ENCODE measurements at places on chromosomes 7 and 10.

DNA sequence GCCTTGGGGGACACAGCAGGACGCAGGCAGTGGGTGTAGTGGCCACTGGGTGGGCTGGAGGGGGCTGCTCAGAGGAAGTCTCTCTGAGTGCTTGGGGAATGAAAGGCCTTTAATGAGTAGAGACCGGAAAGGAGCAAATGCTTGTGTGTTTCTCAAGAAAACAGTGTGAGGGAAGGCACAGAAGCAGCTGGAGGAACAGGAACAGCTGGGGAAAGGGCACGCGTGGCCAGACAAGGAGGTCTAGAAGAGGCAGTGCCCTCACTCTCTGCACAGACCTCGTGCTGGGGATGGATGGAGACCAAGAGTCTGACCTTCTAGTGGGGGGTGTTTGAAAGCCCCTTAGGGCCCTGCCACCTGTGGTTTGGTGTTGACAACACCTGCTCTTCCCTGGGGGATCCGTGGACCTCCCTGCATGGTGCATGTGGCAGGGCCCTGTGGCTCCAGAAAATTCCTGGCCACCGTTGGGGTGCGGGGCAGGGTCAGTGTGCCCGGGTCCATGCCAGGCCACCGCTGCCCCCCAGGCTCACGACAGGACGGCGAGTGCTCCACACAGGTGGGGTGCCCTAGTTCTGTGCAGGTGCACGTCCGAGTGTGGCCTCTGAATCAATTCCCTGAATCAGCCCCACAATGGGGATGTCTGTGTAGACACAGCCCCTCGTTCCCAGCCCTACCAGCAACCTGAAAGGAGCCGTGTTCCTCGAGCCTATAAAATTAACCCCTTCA lies 25.9 kb upstream of the FAM20C start:
- peak; percentile 60 for DNase-seq

DNA sequence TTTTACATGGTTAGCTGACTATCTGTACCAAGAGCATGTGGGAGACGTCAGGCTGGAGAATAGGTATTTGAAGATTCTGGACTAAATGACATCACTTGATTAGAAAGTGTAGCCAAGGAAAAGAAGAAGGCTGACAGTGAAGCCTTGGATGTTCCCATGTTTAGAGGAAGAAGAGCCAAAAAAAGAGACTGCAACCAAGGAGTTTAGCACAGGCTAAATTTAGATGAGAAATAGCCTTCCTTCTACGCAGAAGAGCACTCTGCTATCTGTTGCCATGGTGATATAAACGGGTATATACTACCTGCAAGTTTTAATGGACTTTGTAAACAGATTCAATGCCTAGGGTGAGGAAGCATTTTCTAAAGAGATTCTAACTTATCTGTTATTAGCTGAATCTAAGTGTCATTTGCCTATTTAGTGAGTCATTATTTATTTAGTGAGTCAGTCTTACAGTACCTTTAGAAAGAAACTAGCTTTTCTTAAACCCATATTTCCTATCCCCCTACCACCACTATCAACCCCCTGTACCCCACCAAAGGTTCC lies 69.8 kb downstream of the CDK6 start:
- no peak for DNase-seq

DNA sequence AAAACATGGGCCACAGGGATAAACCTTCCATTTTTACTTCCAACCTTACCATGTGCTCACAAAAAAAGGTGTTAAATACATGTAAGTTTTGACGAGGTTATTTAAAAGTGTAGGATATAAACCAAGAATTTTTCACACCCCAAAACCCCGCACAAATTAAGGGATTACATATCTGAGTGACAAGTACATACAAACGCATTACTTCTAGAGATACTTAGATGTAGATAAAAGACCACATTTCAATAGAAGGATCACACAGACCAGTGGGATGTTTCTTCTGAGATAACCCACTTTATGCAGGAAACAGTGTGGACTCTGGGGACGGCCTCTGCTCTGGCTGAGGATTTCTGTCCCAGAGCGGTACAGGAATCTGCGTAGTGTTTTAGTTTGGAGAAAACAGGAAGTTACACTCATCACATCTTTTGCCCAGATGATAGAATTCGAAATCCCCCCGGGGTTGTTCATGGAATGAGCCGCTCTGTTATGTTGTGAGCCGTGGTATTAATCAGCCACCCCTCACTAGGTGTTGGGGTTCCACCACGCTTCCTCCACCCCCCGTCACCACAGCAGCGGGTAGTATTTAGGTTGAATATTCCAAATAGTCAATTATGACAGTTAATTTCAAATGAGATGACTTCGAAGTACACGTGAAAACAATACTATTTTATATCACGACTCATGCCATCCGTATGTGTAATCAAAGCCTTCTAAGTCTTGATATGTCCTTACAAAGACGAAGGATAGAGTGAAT lies 1.3 kb upstream of the CUL1 start:
- peak; percentile 39 for DNase-seq

DNA sequence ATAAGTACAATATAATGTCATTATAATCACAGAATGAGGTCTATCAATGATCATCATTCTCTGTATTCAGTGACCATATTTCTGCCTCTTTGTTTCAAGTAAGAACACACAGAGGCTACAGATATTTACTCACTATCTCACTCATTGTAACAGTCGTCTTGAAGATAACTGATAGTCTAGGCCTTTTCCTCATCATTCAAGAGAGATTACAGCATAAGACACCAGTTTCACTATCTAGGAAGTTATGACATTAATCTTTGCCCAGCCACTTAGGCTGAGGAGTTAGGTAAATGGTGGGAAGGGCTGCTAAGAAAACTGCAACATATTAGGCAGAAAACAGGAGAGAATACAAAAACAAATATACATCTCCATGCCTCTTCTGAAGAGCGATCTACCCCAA lies 125.3 kb downstream of the CHCHD3 start:
- DNase-seq, result no peak

DNA sequence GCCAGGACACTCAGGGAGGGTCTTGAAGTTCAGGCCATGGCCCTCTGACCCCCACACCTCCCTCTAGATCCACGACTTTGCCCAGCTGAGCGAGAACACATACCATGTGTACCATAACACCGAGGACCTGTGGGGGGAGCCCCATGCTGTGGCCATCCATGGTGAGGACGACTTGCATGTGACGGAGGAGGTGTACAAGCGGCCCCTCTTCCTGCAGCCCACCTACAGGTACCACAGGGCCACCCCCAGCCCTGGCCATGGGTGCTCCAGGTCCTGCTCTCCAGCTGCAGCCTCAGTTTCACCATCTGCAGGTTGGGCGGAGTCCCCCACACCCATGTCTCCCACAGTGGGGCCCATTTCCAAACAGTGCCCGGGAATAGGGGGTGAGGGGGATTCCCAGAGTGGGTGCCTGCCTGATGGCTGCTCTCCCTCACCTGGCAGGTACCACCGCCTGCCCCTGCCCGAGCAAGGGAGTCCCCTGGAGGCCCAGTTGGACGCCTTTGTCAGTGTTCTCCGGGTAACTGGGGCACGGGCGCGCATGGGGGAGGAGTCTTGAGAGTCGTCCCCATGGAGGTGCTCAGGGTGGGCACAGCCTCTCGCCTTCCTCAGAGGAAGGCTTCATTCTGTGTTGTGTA lies 54.1 kb downstream of the PALD1 start:
- no peak for DNase-seq

All from right lung (tissue), 10 donors.